ENCODE measurements at places on chromosomes 7 and 10.

DNA sequence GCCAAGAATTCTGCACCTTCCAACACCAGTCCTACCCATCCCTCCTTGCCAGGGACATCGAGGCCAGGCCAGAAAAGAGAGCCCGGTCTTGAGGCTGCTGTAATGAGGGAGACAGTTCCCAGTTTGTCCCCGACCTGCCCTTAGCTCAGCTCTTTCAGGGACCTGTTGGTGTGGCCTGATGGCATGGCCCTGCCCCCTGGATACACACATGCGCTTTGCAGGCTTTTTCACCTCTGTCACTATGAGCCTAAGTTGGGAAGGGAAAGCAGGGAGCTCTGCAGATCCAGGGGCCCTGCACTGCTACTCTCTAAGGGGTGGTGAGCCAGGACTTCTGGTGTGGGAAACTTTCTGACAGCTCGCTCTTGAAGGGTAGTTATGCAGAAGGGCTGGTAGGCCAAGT lies 2.1 kb downstream of the SCD start:
- DNase-seq, result no peak

GRCh38 chr10:6986927-6987326 lies 406.9 kb upstream of the PRKCQ start:
- DNase-seq, result no peak

DNA sequence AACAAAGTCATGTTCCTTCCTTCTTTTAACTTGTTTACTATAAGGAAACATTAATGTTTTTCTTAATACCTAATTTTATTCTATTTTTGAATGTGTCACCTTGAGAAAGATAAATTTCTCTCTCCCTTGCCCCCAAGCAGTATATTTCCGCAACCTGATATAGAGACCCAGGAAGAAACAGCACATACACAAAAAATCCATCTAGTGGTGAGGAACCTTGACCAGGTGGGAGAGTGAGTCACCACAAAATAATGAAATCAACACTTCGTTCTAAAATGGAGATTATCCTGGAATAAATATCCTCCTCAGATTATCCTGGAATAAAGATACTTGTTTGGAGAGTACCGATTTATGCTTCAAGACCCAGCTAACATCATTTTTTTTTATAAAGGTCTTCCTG lies 232.9 kb upstream of the PTN start:
- no peak for DNase-seq

- DNase-seq, result no peak
Measured at GRCh38 chr7:40542982-40543741, 408.4 kb downstream of the SUGCT start.

DNA sequence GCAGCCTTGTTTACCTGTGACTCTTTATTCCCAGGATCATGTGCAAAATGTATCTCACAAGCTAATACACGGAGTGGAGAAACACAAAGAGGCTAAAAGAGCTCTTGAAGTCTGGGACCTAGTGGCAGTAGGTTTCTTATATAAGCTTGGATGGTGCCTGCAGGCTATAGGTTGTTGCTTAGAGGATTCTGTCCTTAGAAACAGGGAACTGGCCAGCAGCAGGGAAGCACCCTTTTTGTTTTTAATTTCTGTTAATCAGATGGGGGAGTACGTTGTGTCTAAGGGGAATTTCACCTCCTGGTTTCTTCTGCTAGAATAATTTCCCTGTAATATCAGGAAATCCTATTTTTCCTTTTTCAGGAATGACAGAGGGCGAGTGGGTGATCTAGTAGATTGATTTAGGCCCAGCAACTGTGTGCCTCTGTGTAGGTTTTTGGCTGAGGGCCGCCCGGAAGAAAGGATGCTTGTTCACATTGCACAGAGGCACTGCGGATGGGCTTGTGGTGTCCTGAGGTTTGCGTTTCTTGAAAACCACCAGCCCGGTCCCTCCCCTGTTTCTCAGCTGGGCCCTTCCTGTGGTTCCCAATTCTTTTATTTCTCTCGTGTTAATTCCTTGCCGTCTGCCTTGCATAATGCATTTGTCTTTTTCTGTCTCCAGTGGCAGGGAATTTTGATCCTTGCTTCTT lies 158.0 kb downstream of the CAMK1D start:
- no peak for DNase-seq
